Neural crest cell (in vitro differentiated cells): ENCODE measurements at places on chromosomes 1 and 21.
A peak's percentile ranks its signal among the peaks of the same experiment; 100 is the strongest.

GRCh38 chr1:78678324-78678723, 28.7 kb downstream of the IFI44 start:
- no peak for DNase-seq

GRCh38 chr1:214685906-214686305, 82.9 kb downstream of the CENPF start:
- DNase-seq, result no peak

DNA sequence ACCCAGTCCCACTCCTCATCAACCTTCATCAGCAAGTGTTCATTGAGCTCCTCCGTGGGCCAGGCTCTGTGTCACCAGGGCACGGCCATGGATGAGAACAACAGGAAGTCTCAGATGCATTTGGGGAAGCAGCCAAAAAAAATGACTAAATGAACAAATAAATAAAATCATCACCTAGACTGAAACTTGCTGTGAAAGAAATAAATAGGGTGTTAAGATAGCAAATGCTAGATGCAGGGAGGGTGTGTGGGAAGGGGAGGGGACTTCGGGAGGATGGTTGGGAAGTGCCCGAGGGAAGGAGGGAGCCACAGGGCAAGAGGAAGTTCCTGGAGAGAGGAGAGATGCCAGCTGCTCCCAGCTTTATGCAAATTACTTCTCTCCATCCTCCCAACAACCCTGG, 696.7 kb downstream of the PTPRU start:
- DNase-seq, result no peak

DNA sequence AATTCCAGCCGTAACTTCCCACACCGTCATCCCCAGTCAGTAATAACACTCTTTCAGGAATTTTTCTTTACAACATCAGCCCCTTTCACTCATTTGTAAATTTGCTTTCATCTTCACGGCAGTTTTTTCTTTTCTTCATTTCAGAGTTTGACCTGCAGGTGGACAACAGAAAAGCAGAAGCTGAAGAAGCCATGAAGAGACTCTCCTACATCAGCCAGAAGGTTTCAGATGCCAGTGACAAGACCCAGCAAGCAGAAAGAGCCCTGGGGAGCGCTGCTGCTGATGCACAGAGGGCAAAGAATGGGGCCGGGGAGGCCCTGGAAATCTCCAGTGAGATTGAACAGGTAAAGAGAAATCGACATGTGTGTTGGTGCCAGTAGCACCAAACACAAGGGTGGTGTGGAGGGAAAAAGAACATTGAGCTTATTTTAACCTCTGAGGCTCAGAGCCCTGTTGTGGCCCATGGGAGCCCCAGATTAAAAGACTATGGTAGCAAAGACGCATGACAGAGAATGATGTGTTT, 53.2 kb downstream of the LAMC2 start:
- no peak for DNase-seq

GRCh38 chr1:194535369-194535768, 1349.0 kb upstream of the B3GALT2 start:
- no peak for DNase-seq

DNA sequence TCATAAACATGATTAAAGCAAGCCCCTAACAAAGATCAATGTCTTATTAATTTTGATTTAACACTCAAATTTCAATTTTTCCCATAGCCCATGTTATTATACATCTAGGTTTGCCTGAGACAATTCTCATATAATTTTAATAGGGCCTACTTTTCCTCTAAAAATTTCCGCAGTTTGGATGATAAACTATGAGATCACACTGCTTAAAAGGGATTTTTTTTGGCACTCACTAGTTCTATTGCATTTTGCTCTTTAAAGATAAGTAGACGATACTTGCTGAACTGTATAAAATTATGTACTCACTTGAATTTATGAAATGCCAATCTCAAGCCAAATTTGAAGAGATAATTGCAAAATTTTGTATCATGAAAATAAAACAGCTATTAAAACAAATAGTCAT, 480.4 kb upstream of the ZRANB2 start:
- no peak for DNase-seq

GRCh38 chr1:101064697-101065096, 39.1 kb upstream of the DPH5 start:
- DNase-seq, result no peak

DNA sequence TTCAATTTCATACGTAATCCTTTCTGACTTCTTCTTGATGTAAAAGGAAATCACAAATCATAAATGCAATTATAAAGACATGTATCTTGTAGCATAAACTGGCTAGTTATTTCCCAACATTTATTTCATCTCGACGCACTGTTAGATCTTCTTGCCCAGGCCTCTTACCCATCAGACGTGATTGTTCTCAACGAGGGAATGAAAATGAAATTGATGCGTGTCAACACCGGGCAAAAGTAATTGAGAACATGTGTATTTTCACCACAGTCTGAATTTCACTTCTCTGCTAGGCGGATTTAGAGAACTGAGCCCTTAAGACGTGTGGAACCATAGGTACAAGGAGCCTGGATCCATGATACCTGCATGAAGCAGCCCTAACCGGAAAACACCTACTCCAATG, 519.7 kb downstream of the KCNT2 start:
- DNase-seq, result no peak

DNA sequence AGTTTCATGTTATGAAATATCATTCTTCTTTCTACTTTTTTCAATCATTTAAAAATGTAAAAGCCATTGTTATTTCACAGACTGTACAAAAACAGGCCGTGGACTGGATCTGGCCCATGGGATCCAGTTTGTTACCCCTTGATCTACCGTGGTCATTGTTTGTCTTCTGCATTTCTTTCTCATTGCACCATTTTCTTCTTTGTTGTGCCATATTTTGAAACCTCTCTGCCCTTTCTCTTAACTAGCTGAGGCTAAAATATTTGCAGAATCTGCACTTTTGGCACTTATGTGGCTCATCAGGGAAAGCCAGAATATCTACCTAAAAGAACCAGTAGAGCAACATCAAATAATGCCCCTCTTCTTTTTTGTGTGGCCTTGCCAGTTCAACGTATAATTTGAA, 50.5 kb downstream of the DNAJC6 start:
- DNase-seq, result no peak

GRCh38 chr1:232954594-232955365, 4.4 kb downstream of the NTPCR start:
- no peak for DNase-seq

- DNase-seq, result no peak
Observed at GRCh38 chr1:32900956-32901822, at the start of gene TMEM54. TMEM54 (minus strand) TSS chr1:32901389; CDS start chr1:32901238, 151 bp downstream.

DNA sequence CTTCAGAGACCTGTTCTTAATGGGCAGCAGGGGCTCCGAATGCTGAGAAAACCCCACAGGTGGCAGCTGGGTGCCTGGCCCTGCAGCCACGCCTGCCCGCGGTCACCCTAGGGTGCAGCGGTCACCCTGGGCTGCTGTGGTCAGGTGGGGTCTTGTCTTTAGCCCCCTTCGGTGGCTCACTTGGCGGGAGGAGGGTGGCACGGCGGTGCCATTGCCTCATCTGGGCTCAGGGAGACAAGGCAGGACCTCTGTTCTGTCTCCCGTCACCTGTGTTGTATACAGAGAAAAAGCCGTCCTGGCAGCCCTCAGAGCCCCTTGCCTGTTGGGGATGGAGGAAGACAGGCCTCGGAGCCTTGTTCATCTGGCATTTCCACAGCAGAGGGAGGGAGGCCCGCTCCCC, 69.5 kb upstream of the TRAPPC10 start:
- no peak for DNase-seq

DNA sequence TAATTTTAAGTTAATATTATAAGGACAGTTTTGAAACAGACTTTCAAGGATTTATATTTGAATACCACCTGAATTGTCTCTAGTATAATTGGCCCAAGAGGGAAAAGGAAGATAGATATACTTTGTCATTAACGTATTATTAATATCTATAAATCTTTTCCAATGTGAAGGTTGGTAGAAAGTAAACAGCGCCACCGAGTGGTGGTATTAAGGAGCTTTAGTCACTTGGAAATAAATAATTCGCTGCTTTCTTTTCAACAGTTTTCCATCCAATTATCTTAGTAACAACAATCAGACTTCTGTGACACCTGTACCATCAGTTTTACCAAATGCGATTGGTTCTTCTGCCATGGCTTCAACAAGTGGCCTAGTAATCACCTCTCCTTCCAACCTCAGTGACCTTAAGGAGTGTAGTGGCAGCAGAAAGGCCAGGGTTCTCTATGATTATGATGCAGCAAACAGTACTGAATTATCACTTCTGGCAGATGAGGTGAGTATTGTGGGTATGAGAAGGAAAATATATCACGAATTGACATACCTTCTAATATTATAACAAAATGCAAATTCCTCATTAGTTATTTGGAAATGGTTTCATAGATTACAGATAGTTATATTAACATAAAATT, 37.7 kb downstream of the SH3GLB1 start:
- peak; percentile 30 for DNase-seq
